Testis (tissue), 5 donors: ENCODE measurements at places on chromosomes 7 and 10. TPM values are rescaled to one million over a fixed set of nuclear protein-coding genes. Genes with fewer than 3 reads are reported as not detected.

GRCh38 chr10:122162671-122163173, 108.4 kb upstream of the BTBD16 start:
- H3K4me3 ChIP-seq = no peak overlapping the region
- no peaks in the 10 kb centered on the region for H3K27me3 ChIP-seq
- no peaks in the 10 kb centered on the region for H3K36me3 ChIP-seq

- no peak for DNase-seq
- no peaks in the 10 kb centered on the region for H3K27me3 ChIP-seq
- H3K36me3 ChIP-seq = no peaks in the 10 kb centered on the region
- no peaks in the 10 kb centered on the region for H3K4me1 ChIP-seq
- no peak overlapping the region for H3K27ac ChIP-seq
Measured at GRCh38 chr10:124012066-124012465, 81.3 kb downstream of the CHST15 start.

GRCh38 chr10:78844960-78845607, 223.7 kb upstream of the ZMIZ1 start:
- no peaks in the 10 kb centered on the region for H3K36me3 ChIP-seq
- H3K4me3 ChIP-seq = no peak overlapping the region
- H3K27me3 ChIP-seq = no peaks in the 10 kb centered on the region
- no peak overlapping the region for H3K27ac ChIP-seq

- H3K4me3 ChIP-seq = no peak overlapping the region
- H3K27me3 ChIP-seq = no peaks in the 10 kb centered on the region
- DNase-seq = no peak
- H3K36me3 ChIP-seq = no peaks in the 10 kb centered on the region
- peaks cover 11% of the 10 kb centered on the region for H3K4me1 ChIP-seq
Measured at GRCh38 chr10:69372126-69372980, 44.4 kb downstream of the TACR2 start.

OR2A12 gene
- total RNA-seq = 0.39 TPM

- H3K27me3 ChIP-seq = no peaks in the 10 kb centered on the region
- no peaks in the 10 kb centered on the region for H3K4me1 ChIP-seq
- DNase-seq = no peak
- no peaks in the 10 kb centered on the region for H3K36me3 ChIP-seq
Measured at GRCh38 chr7:23345601-23346000, 46.5 kb downstream of the MALSU1 start.

- peaks cover 22% of the 10 kb centered on the region for H3K4me1 ChIP-seq
- no peaks in the 10 kb centered on the region for H3K27me3 ChIP-seq
- DNase-seq = no peak
- H3K36me3 ChIP-seq = no peaks in the 10 kb centered on the region
- H3K4me3 ChIP-seq = no peak overlapping the region
Measured at GRCh38 chr7:50655020-50655419, 89.8 kb upstream of the DDC start.

GRCh38 chr10:94083662-94084265, 90.0 kb downstream of the PLCE1 start:
- no peak for DNase-seq
- no peak overlapping the region for H3K27ac ChIP-seq
- no peaks in the 10 kb centered on the region for H3K4me1 ChIP-seq
- no peaks in the 10 kb centered on the region for H3K27me3 ChIP-seq

GRCh38 chr7:157129200-157129599, 9.5 kb upstream of the UBE3C start:
- H3K27me3 ChIP-seq = no peaks in the 10 kb centered on the region
- H3K27ac ChIP-seq = no peak overlapping the region
- no peak overlapping the region for H3K4me3 ChIP-seq

- no peaks in the 10 kb centered on the region for H3K27me3 ChIP-seq
- H3K4me1 ChIP-seq = peaks cover 33% of the 10 kb centered on the region
- no peak overlapping the region for H3K27ac ChIP-seq
- H3K36me3 ChIP-seq = no peaks in the 10 kb centered on the region
Measured at GRCh38 chr10:123885406-123886170, 6.0 kb downstream of the CPXM2 start.

BLNK gene
- total RNA-seq = 1.1 TPM

GRCh38 chr10:129973674-129974059, 9.6 kb upstream of the EBF3 start:
- no peak for DNase-seq
- no peaks in the 10 kb centered on the region for H3K36me3 ChIP-seq
- H3K4me1 ChIP-seq = peaks cover 3% of the 10 kb centered on the region
- no peaks in the 10 kb centered on the region for H3K27me3 ChIP-seq
- H3K4me3 ChIP-seq = no peak overlapping the region

FAM20C gene
- 34.0 TPM for total RNA-seq

C1QL3 gene
- total RNA-seq = 0.25 TPM

DNA sequence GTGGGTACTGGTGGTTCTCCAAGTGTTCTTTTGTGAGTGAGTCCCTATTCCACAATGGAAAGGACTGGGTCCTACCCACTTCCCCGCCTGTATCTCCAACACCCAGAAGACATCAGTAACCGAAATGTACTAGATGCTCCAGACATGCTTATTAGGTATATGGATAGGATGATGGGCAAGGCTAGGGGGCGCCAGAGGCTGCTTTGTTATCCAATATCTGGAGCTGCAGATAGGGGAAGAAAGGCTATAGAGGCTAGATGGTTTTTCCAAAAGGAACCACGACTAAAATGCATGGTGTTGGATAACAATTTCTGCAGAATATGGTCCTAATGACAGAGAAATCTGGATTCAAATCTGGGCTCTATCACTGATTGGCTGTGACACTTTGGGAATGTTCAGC, 56.2 kb upstream of the TM9SF3 start:
- no peaks in the 10 kb centered on the region for H3K4me1 ChIP-seq
- H3K4me3 ChIP-seq = no peak overlapping the region
- peak; percentile 83 for DNase-seq
- H3K36me3 ChIP-seq = no peaks in the 10 kb centered on the region
- H3K27ac ChIP-seq = no peak overlapping the region

PON1 gene
- 0.12 TPM for total RNA-seq

MGAM2 gene
- total RNA-seq = 2.7 TPM

KIAA1217 gene
- total RNA-seq = 134 TPM

GRCh38 chr7:87013840-87014190, 45.6 kb downstream of the ELAPOR2 start:
- no peak overlapping the region for H3K27ac ChIP-seq
- H3K4me1 ChIP-seq = no peaks in the 10 kb centered on the region
- H3K27me3 ChIP-seq = no peaks in the 10 kb centered on the region
- no peaks in the 10 kb centered on the region for H3K36me3 ChIP-seq
- DNase-seq = no peak

CTTNBP2 gene
- total RNA-seq = 4.3 TPM

GET4 gene
- 141 TPM for total RNA-seq

CPVL gene
- total RNA-seq = 26.6 TPM

DNA sequence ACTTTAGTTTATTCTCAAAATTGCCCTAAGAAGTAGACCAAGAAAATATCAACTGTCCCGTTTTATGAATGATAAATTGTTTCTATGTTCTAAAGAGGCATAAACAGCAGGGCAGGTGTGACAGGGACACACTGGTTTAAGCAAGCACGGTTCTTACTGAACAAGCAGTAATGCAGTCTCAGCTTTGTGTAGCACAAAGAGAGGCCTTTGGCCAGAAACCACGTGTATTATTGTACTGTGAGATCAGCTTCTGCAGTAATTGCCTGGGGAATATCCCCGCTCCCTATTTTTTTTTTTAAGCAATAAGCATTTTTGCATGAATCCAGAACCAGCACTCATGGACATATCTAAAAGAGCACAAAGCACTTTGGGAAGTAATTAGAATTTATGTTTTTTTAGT, 255.4 kb downstream of the WDR11 start:
- H3K27me3 ChIP-seq = no peaks in the 10 kb centered on the region
- H3K27ac ChIP-seq = no peak overlapping the region
- H3K36me3 ChIP-seq = no peaks in the 10 kb centered on the region
- no peaks in the 10 kb centered on the region for H3K4me1 ChIP-seq

GRCh38 chr7:27178366-27178765, 4.2 kb upstream of the HOXA10 start:
- H3K27me3 ChIP-seq = no peaks in the 10 kb centered on the region
- DNase-seq = no peak
- no peak overlapping the region for H3K4me3 ChIP-seq

GRCh38 chr10:93413252-93413689, 68.9 kb downstream of the MYOF start:
- no peaks in the 10 kb centered on the region for H3K36me3 ChIP-seq
- DNase-seq = no peak
- H3K27me3 ChIP-seq = no peaks in the 10 kb centered on the region
- no peak overlapping the region for H3K4me3 ChIP-seq

- peak; percentile 10 for DNase-seq
- H3K27ac ChIP-seq = no peak overlapping the region
- H3K4me3 ChIP-seq = no peak overlapping the region
- no peaks in the 10 kb centered on the region for H3K27me3 ChIP-seq
Measured at GRCh38 chr7:47885309-47885986, 62.8 kb downstream of the PKD1L1 start.

- no peaks in the 10 kb centered on the region for H3K36me3 ChIP-seq
- peak; percentile 19 for DNase-seq
- no peak overlapping the region for H3K27ac ChIP-seq
Measured at GRCh38 chr7:155533120-155533826, 13.1 kb downstream of the CNPY1 start.

H2BK1 gene
- not detected for total RNA-seq

DNA sequence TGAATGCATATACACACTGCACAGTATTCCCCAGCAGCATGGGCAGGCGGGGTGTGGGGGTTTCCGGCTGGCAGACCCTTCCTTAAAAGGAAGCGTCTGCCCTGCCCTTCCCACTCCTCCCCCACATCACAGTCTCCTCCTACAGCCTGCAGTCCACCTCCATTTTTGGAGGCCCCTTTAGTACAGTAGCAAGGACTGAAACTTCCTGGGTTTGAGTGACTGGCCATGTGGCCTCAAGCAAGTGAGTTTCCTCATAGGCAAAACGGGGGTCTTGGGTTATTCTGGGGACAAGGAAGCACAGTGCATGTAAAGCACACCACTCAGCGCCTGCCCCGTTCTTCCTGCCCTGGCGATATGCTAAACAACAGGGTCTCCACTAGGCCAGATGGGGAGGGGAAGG, 62.1 kb upstream of the COL13A1 start:
- no peak overlapping the region for H3K4me3 ChIP-seq
- H3K27ac ChIP-seq = no peak overlapping the region
- no peaks in the 10 kb centered on the region for H3K4me1 ChIP-seq
- H3K36me3 ChIP-seq = no peaks in the 10 kb centered on the region

MCM7 gene
- 85.1 TPM for total RNA-seq
